ENCODE measurements at places on chromosomes 12 and 14.

DNA sequence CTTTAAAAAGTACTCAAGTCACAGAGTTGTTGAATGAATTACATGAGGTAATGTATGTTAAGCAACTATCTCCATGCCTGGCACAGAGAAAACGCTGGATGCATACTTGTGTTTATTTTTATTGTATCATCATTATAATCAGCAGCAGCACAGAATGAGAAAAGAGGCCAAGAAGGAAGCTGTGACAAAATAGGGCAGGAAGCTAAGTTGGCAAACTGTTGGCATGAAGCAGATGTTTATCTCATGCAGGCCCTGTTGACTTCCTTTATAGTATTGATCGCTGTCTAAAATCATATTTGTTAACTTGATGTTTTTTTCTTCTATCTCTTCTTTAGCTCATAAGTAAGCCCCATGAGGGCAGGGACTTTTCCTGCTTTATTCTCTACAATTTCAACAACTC lies 466.6 kb downstream of the TRHDE start:
- no peak for DNase-seq

GRCh38 chr12:93996321-93996720 lies 152.1 kb upstream of the PLXNC1 start:
- DNase-seq = no peak

DNA sequence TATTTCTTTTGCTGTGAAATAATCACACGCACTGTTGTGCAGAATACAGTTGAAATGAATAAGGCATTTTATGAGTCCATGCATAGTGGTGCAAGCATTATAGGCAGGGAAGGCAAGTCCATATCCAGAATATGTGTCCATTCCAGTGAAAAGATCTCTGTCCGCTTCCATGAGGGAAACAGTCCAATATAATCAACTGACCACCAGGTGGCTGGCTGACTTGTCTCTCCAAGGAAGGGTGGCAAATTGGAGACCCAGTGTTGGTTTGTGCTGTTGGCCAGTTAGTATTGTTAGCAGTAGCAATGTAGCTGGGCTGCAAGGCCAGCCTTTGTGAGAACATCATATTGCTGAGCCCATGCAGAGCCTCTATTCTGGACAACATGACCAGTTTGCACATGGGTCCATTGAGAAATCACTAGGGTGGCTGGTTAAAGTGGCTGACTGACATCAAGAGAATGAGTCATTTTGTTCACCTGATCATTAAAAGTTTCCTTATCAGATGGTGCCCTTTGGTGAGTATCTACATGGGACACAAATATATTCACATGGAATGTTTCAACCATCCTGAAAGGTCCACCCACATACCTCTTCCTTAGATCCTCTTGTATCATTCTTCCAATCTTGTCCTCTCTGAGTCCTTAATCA lies 17.3 kb upstream of the YAF2 start:
- DNase-seq = no peak

DNA sequence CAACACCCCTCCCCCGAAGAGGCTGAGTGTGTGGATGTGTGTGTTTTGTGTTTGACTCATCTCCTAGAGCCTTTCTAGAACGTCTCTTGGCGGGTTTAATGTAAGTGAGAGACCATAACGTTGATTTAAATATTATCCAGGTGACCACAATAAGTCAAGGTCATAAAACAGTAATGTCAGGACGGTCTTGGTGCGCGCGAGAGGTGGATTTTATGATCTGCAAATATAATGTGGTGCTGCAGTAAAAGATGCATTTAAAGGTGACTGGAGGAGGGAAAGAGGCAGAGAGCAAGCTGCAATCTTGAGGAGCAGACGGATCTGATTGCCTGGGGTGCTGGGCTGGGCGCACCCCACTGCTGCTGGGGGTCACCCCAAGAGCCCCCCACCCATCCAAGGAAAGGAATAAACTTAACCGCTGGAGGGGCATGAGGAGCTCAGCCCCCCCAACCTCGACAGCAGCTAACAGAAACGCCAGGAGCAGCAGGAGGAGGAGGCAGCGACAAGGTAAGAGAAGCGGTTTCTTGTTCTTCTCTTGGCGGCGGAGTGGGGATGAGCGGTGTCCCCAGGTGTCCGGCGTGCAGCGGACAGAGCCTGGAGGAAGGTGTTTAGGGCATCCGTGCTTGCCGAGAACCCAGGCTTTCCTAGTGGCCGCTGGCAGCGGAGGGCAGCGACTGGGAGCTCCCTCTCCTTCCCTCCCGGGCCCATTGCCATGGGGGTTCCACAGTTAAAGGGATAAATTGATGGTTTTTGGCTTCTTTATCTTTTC lies 5.5 kb downstream of the HOXC10 start:
- DNase-seq = no peak

- DNase-seq = no peak
Measured at GRCh38 chr14:35534208-35534872, 376 bp downstream of the INSM2 start.

DNA sequence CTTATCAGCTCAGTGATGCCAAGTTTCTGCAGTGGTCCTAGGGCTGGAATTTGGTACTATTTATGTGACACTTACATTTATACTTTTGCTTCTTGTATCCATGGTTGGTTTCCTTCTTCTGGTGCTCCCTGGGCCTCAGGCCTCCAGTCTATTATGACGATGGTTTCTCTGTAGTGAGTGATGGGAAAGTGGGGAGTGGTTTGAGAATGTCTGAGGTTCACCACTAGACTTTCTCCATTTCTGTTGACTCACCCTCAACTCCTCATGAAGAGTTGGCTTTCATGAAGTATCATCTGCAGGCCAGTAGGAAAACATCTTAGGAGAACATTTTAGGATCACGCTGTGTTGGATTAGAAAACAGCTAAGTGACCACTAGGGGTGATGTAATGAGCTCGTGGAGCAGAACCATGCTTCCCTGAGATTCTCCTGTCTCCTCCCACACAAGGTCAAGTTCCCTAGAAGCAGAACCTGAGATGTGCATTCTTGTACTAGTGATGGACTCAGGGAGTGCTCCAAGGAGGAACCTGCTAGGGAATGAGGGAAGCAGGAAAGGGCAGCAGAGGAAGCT lies 32.1 kb downstream of the RPH3A start:
- no peak for DNase-seq

GRCh38 chr12:128978067-128978466 lies 124.8 kb downstream of the GLT1D1 start:
- DNase-seq = no peak

- no peak for DNase-seq
Measured at GRCh38 chr12:97716356-97716755, 253.8 kb downstream of the RMST start.

DNA sequence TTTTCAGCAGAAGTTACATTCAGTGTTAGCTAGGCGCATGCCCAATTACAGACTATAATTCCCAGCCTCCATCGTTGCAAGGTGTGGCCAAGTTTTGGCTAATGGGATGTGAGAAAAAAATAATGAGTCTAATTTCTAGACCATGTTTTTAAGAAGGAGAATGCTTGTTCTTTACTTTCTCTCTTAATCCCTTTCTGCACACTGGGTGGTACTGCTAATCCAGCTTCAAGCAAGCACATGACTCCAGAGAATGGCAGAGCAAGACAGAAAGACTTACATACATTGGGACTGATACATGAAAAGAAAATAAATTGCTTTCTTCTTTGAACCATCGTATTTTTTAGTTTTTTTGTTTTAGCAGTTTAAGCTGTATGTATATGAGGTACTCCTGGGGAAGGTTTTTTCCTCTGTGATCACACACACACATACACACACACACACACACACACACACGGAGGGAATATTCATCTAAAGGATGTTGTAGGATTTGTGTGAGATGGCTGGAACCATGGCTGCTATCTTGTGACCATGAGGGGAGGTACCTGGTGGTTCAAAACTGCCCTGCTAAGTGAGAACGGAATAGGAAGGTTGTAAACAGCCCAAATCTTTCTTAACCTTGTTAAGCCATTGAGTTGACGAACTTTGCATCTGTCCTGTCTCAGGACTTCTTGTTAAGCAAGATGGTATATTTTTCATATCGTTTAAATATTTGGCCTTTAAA lies 34.3 kb upstream of the LTA4H start:
- no peak for DNase-seq

- no peak for DNase-seq
Measured at GRCh38 chr12:58342736-58343135, 401.4 kb downstream of the ATP23 start.

- DNase-seq = no peak
Measured at GRCh38 chr12:51369581-51369980, 21.6 kb downstream of the GALNT6 start.

GRCh38 chr14:23055621-23056144 lies 1.6 kb downstream of the CDH24 start:
- DNase-seq = no peak

DNA sequence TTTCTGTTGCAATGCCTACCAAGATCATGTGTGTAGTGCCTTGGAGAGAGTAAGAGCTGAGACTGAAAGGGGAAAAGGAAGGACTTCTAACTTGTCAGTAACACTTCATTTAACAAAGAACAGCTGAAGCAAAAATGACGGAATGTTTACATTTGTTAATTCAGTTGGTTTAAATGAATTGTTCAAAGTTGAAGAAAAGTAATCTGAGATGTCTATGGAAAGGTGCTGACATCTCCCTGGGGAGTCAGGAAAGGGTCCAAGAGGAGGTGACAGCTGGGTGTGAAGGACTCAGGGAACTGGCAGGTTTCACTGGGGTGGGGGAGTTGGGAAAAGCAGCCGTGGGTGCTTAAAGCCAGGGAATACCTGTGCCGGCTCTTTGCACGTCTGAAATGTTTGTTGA lies 7.9 kb downstream of the TMEM63C start:
- DNase-seq = no peak

- DNase-seq = no peak
Measured at GRCh38 chr12:4006743-4007142, 133.5 kb upstream of the PARP11 start.

DNA sequence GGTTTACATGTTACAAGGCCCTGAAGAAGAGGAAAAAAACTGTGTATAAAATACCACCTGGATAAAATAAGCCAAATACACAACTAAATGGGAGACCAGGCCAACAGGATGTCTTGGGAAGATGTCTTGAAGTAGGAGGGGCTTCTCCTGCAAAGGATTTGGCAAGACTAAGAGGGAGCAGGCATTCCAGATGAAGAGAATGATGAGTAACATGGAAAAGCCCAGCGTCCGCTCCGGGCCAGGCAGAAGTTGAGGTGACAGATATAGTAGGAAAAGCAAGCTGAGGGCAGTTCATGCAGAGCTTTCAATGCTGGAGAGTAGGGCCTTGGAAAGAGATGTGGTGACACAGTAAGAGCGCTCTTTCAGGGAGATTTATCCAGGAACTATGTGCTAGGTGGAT lies 16.1 kb upstream of the EIF4B start:
- no peak for DNase-seq

GRCh38 chr14:34201909-34202637 lies 251.2 kb upstream of the EGLN3 start:
- no peak for DNase-seq

- no peak for DNase-seq
Measured at GRCh38 chr12:19431407-19432308, 7.6 kb upstream of the AEBP2 start.

DNA sequence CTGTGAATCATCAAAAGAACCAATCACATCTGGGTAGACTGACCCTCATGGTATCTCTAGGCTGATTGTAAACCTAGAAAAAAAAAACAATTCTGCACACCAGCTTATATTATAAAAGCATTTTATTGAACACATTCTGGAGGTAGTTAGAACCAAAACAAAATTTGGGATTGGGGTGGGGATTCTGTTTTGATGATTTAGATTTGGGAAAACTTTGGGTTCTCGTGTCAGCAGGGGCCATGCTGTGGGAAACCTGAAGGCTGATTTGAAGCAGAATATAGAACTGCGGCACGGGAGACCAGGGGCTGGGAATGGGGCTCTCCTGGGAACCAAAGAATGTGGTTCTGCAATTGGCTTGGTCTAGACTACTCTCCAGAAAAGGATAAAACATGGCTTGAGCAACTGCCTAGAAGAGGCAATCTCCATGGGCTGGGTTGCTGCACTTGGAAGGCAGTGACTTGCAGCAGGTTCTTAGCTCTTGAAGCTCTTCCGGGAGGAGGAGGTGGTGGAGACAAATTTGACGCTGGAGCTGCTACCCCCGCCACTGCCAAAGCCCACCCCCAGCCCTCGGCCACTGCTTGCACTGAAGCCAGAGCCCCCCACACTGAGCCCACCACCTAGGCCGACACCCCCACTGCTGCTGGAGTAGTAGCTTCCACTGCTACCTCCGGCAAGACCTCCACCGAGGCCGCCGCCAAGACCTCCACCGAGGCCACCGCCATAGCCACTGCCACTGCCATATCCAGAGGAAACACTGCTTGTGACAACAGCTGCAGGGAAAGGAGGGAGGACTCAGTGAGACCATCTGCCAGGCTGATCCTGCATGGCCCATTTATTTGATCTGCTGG lies 5.5 kb downstream of the KRT5 start:
- DNase-seq = no peak

DNA sequence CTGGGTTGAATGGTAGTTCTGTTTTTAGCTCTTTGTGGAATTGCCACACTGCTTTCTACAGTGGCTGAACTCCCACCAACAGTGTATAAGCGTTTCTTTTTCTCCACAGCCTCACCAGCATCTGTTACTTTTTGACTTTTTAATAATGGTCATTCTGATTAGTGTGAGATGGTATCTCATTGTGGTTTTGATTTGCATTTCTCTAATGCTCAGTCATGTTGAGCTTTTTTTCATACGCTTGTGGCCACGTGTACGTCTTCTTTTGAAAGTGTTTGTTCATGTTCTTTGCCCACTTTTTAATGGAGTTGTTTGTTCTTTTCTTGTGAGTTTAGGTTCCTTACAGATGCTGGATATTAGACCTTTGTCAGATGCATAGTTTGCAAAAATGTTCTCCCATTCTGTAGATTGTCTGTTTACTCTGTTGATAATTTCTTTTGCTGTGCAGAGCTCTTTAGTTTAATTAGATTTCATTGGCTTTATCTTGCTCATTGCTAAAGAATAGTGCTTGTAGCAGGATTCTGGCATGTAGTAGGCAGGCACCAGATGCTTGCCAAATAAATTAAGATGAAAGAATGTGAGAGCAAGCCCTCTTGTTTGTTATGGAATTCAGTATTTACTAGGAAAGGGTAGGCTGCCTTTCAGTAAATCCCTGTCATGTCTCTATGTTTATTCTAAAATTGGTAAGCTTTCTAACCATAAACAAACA lies 86.8 kb downstream of the PDE3A start:
- no peak for DNase-seq

DNA sequence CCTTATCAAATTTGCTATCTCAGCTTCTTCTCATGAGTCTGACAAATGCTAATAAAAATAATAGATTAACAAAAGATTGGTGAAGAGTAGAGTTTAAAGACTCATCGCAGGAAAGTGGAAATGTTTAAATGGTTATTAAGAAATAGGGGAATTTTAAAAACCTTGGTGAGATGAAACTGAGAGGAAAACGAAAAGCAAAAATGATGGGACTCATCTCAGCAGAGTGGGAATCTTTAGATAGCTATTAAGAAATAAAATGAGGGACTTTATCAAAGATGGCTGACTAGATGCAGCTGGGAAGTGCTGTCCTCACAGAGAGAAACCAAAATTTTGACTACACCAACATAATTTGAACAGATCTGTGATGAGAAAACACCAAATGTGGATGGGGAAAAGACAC lies 79.2 kb upstream of the CD163 start:
- no peak for DNase-seq

GRCh38 chr12:4272424-4273272 lies 914 bp upstream of the CCND2 start:
- peak; percentile 48 for DNase-seq
